ENCODE measurements at places on chromosomes 11 and 22. TPM values are rescaled to one million over a fixed set of nuclear protein-coding genes. Genes with fewer than 3 reads are reported as not detected.

Gene MRGPRE
- not detected for total RNA-seq

Gene APLP2
- 1,276 TPM for total RNA-seq

Gene MYBPC3
- total RNA-seq = not detected

Gene RAG1
- total RNA-seq = 0.25 TPM

Gene RTL10
- total RNA-seq = 13.9 TPM

Gene FLRT1
- total RNA-seq = 2.8 TPM

Gene CRACR2B
- 11.2 TPM for total RNA-seq

Gene TYR
- total RNA-seq = not detected

Gene SLC6A5
- 1.5 TPM for total RNA-seq

Gene VSIG10L2
- 0.06 TPM for total RNA-seq

Gene OR2D2
- total RNA-seq = 0.49 TPM

Gene RNF141
- 23.6 TPM for total RNA-seq

Gene OR52A1
- 0.21 TPM for total RNA-seq

Gene NRGN
- total RNA-seq = 1.00 TPM

Gene CHRM1
- total RNA-seq = 0.15 TPM

Gene TEX54
- 5.7 TPM for total RNA-seq

Gene PIH1D2
- total RNA-seq = 4.0 TPM

Gene DGCR6
- 9.1 TPM for total RNA-seq

Gene NOL12
- total RNA-seq = 25.2 TPM

Gene SCO2
- not detected for total RNA-seq

Gene VSTM5
- 0.88 TPM for total RNA-seq

Gene DEPDC7
- 5.8 TPM for total RNA-seq

Gene SLC22A8
- total RNA-seq = not detected

Gene PNPLA3
- total RNA-seq = 6.0 TPM

Gene WT1
- not detected for total RNA-seq

Gene FZD4
- total RNA-seq = 1.3 TPM

Gene CDK2AP2
- total RNA-seq = 18.1 TPM

Gene MS4A6E
- not detected for total RNA-seq

Gene LYVE1
- not detected for total RNA-seq

Gene APOA4
- total RNA-seq = not detected

Gene BRMS1
- 24.4 TPM for total RNA-seq

Gene SAA1
- not detected for total RNA-seq

Gene OR8A1
- total RNA-seq = 0.05 TPM

Gene OR51A4
- 0.27 TPM for total RNA-seq

Gene OR51E2
- 25.3 TPM for total RNA-seq

Gene RASGRP2
- total RNA-seq = 6.8 TPM

Gene KCNE3
- 0.71 TPM for total RNA-seq

Gene APOBEC3H
- 1.5 TPM for total RNA-seq

Gene MS4A14
- total RNA-seq = 0.10 TPM

Gene RAG2
- 1.1 TPM for total RNA-seq

Gene TMEM121B
- total RNA-seq = 7.2 TPM

Gene ADORA2A
- total RNA-seq = 3.2 TPM

Gene OR10A2
- total RNA-seq = 0.68 TPM

Gene POLR3H
- total RNA-seq = 21.8 TPM

Gene KRTAP5-11
- total RNA-seq = not detected

Gene ALDH3B1
- total RNA-seq = 0.82 TPM

Gene KRTAP5-8
- total RNA-seq = 0.54 TPM
